Naive thymus-derived CD8-positive, alpha-beta T cell (primary cell): ENCODE measurements at places on chromosomes 7 and 10.

GRCh38 chr10:92027141-92027540 lies 103.6 kb downstream of the BTAF1 start:
- DNase-seq, result no peak

DNA sequence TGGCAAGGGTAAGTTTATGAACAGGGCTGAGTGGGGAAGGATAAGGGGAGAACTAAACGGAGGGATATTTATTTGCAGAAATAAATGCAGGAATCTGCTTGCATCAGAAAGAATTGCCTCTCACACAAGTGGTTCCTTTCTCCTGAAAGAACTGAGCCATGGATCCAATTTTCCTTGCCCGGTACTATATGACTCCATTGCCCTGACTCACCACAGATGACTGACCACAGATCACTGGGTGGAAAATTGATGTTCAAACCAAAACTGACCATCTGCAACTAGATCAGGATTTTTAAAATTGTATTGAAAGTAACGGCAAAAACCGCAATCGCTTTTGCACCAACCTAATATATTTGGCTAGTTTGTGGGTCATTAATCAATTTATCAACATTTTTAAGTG lies 6.2 kb upstream of the MACC1 start:
- DNase-seq, result no peak

DNA sequence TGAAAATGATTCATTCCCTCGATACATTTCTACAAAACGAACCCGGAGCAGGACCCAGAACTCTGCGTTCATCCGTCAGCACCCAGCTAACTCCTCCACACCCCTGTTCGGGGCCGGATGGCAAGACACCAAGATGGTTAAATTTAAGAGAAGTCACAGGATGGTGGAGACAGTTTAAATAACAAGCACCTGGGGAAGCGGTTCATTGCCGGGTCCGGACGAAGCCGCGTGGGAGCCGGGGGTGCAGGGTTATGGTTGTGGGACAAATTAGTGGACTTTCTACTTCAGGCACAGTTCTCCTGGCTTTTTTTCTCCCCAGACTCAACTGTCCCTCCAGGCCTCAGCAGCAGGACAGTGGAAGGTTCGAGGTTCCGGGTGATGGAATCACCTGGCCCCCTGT lies 45.4 kb downstream of the ASB13 start:
- no peak for DNase-seq

GRCh38 chr10:78316451-78316931 lies 282.8 kb downstream of the RPS24 start:
- DNase-seq, result no peak

GRCh38 chr10:1274111-1274661 lies 218.0 kb downstream of the WDR37 start:
- DNase-seq, result no peak

DNA sequence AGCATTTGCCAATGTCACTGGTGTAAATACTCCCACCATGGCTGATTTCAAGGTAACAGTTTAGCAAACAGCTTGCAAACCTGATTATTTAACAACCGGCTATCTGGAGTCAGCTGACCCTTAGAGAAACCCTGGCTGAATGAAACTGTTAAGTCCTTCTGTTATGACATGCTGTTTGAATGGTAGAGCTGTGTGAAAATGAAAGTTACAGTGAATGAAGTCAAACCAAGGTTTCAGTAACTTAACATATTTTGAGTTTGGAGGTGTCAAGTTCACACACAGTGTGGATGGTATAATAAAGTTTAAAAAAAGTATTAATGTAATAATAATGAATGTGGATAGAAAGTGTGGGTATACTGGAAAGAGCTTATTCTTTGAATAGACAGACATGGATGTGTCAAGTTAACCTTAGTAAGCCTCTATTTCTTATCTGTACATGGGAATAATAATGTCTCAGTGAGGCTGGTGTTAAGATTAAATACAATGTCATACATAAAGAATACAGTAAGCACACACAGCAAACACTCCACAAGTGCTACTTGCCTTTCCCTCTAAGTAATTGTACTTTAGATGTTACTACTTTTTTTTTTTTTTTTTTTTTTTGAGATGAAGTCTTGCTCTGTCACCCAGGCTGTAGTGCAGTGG lies 150.4 kb downstream of the TAX1BP1 start:
- no peak for DNase-seq

DNA sequence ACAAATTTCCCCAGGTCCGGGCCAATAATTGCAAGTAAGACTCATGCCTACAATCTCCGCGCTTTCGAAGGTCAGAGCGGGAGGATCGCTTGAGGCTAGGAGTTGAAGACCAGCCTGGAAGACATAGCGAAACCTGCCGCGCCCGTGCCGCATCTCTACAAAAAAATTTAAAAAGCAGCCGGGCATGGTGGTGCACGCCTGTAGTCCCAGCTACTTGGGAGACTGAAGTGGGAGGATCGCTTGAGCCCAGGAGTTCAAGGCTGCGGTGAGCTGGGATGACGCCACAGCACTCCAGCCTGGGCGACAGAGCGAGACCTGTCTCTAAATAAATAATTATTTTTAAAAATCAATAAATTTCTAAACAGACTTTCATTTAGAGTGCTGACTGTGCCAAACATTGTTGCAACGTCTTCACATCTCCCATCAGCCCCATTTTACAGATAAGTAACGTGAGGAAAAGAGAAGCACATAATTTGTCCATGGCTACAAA lies 494 bp upstream of the CFAP43 start:
- no peak for DNase-seq

DNA sequence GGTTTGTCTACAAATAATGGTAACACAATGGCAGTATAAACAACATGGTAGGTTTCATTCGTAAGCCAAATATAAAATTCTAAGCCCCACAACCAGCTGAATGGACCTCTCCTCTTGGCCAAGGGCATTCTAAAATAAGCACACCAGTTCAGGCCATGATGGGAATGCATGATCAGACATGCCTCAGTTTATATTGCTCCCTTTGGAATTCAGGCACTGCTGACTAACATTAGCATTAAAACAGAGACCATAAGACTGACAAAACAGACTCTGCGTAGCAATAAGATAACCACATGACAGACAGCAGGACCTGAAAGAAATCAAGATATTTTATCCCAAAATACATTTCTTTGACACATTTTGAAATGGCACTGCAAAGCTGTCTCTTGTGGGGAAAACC lies 125.8 kb downstream of the FAM107B start:
- no peak for DNase-seq

DNA sequence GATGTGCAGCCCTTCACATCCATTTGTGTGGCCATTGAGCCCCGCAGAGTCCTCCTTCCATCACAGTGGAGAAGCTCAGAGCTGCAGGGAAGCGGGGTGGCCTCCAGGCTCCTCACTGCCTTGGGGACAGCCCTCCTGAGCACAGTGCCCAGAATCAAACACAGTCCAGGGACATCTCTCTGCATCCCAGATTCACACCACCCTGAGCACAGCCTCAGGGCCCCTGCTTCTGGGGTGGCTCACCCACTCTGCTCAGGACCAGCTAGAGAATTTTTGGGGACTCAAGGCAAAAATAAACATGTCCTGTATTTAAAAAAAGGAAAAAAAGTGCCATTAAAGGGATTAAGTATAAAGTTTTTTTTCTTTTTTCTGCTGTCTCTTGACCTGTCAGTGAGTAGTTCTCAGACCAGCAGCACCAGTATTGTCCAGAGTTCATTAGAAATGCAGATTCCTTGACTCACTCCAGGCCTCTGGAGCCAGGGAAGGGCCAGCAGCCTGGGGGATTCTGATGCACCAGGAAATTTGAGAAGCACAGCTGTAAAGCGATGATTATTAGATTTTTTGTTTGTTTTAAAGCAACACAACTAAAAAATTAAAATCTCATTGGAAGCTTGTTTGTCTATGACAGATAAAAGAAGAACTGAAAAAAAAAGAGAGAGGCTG lies 61.6 kb downstream of the ARHGAP22 start:
- DNase-seq, result no peak

- DNase-seq, result no peak
Observed at GRCh38 chr10:90288391-90288933, 569.4 kb downstream of the HTR7 start.

DNA sequence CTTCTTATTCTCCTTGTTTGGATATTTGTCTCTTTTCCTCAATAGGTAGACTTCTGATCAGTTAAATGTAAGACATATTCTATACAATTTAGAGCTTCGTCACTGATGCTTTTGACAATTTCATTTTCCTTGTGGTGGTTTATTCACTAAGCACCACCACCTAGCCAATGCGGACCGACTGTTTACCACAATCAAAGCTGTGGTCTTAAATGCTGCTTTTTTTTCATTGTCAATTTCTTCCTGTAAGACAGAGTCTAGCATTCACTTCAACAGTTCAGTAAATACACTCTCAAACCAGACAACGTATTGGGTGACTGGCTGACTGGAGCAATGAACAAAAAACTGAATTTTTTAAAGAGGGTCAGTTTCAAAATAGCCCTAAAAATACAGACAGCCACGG lies 239.0 kb downstream of the DNAJB6 start:
- no peak for DNase-seq

GRCh38 chr7:131747658-131748232 lies 191.3 kb upstream of the PODXL start:
- DNase-seq, result no peak

DNA sequence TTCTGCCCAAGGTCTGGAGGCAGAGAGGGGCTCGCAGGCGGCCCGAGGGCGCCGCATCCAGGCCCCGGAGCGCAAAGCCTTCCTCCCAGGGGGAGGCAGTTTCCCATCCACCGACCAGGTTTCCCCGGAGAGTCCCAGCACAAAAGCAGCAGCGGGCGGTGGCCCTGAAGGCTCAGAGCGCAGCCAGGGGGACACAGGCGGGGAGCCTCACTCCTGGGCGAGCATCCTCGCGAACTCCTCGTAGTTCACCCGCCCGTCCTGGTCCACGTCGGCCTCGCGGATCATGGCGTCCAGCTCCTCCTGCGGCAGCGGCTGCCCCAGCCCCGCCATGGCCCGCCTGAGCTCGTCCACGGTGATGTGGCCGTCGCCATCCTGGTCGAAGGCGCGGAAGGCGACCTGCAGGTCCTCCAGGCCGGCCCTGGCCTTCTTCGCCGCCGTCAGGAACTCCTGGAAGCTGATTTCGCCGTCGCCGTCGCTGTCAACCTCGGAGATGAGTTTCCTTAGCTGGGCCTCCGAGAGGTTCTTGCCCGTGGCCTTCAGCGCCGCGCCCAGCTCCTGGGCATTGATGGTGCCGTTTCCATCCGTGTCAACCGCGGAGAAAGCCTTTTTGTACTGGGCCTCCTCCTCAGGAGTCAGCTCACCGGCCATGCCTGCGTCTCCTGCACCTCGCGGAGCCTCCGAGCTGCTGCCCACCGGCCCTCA lies 428 bp downstream of the CALML5 start:
- DNase-seq, result no peak

DNA sequence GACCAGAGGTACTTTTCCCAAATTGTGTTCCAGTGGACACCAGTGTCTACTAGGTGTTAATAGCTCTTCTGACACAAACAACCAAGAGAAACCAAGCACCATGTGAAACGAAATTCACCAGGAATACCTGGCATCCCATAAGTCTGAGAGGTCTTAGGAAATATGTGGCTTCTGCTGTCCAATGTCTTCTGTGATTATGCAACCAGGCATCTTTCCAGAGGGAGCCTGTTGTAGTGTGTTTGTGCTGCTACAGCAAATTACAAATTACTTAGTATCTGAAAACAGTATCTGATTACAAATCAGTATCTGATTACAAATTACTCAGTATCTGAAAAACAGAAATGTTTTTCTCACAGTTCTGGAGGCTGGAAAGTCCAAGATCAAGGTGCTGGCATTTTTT lies 133.6 kb upstream of the NPVF start:
- no peak for DNase-seq

GRCh38 chr10:123146013-123146893 lies 1.7 kb upstream of the HMX2 start:
- no peak for DNase-seq

DNA sequence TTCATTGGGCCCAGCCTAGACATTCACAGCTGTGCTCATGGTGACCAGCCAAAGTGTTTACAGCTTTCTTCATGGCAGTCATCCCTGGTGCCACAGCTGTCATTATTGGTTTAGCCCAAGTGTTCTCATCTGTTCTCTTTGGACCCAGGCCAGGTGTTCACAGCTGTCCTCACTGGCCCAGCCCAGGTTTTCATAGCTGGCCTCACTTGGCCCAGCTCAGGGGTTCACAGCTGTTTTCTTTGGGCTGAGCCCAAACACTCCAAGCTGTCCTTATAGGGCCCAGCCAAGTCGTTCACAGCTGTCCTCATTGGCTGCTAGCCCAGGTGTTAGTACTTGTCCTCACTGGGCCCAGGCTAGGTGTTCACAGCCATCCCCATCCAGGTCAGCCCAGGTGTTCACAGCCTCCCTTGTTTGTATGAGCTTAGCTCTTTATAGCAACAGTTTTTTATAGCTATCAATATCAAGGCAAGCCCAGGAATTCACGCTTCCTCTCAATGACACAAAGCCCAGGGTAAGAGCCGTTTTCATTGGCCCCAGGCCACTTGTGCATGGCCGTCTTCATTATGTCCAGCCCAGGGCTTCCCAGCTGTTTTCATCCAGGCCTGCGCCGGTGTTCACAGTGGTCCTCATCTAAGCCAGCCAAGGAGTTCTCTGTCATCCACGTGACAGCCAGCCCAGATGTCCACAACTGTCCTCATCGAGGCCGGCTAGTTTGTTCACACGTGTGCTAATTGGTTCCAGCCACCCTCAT lies 11.6 kb downstream of the FRG2B start:
- DNase-seq, result no peak

DNA sequence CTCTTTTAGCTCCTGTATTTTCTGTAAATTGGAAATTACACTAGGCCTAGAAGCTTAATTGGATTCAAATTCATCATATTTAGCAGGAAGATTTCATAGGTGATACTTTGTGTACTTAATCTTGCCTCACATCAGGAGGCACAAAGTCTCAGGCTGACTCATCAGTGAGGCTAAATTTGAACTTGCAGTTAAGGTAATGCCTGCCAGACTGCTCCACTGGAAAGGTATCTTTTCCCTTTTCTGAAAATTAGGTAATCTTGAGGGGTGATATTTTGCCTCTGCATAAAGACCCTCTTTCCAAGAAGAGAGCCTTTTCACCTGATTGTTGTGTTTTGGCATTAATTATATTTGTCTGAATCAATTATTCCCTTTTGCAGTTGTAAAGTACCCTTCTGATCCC lies 14.6 kb downstream of the PPIA start:
- no peak for DNase-seq

DNA sequence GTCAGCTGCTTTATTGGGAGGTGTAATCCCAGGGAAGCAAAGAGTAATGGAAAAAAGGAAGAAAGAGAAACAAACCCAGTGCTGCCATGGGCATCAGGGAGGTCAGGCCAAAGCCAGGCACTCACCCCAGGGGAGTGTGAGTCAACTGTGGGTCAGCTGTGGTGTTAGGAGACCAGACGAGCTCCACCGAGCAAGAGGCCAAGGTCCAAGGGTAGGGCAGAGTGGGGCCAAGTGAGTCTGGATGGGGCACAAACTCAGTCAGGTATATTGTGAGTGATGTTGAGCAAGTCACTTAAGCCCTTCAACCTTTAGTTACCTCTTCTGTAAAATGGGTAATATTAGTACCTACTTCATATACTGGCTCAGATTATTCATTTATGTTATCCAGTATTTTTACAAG lies 30.4 kb upstream of the CDK13 start:
- no peak for DNase-seq

GRCh38 chr10:25263931-25264330 lies 89.1 kb downstream of the GPR158 start:
- no peak for DNase-seq
